ENCODE measurements at places on chromosomes 5 and 9.

DNA sequence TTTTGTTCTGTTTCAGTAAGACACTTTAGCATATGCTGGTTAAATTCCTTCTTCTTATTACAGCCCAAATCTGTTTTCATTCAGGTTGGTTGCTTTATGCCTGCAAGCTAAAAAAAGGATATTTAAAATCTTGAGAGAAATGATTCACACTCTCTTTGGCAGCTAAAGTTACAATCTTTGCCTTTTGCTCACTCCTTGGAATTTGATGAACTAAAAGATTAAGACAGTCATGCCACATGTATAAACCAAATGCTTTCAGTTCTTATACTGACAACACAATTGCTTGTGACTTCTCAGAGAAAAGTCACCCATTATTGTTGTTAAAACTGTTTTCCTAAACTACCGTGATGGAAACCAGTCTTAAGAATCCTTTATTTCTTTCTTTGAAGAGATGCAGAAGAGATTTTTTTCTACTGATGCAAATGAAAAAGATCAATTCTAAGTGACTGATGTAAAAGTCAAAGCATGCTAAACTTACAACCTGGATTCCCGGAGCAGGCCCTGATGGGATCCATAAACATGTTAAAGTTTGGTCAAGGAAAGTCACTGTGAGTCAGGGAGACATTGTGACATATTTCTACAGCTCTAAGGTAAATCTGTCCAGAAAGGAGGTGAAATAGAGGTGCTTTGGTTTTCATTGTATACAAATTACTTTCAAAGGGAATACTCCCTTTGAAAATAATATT, 144.2 kb upstream of the CDH10 start:
- DNase-seq: no peak

GRCh38 chr5:124104821-124105220, 592.8 kb downstream of the CSNK1G3 start:
- DNase-seq: no peak

DNA sequence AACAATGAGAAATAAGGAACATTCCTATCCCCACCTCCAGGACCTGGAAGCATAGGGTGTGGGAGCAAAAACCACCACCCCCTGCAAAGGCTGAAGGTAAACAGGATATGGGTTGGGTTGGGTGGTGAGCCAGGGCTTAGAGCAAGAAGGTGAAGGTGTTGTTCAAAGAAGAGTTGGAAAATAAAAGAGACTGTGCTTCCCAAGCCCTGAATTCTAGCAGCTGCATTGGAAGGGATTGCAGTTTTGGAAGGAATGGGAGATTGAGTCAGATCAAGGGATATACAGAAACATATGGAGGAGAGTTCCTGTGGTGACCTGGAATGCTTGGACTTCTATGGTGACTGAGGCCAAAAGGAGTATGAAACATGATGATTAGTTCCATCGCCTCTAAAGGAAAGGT, 24.7 kb upstream of the MTAP start:
- DNase-seq: no peak

- DNase-seq: no peak
Measured at GRCh38 chr9:134391319-134392231, 65.3 kb downstream of the RXRA start.
